ENCODE measurements at places on chromosomes 3 and 15. TPM values are rescaled to one million over a fixed set of nuclear protein-coding genes. Genes with fewer than 3 reads are reported as not detected.

DNA sequence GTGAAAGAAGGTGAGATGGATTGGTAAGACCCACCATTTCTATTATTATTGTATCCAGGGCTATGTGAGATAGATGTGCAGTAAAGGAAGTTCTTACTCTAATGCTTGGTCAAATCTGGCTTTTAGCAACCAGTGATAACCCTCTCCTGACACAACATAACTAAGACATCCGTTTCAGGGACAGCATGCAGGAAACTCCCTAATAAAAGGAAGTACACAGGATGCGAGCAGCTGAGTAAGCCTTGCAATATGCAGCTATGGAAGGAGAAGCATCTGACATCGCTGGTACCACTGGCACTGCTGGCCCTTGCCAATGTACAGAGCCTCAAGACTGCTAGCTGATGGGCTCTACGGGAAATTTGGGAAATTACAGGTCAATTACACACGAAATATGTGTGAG, 662.3 kb downstream of the NR2F2 start:
- DNase-seq = no peak

DNA sequence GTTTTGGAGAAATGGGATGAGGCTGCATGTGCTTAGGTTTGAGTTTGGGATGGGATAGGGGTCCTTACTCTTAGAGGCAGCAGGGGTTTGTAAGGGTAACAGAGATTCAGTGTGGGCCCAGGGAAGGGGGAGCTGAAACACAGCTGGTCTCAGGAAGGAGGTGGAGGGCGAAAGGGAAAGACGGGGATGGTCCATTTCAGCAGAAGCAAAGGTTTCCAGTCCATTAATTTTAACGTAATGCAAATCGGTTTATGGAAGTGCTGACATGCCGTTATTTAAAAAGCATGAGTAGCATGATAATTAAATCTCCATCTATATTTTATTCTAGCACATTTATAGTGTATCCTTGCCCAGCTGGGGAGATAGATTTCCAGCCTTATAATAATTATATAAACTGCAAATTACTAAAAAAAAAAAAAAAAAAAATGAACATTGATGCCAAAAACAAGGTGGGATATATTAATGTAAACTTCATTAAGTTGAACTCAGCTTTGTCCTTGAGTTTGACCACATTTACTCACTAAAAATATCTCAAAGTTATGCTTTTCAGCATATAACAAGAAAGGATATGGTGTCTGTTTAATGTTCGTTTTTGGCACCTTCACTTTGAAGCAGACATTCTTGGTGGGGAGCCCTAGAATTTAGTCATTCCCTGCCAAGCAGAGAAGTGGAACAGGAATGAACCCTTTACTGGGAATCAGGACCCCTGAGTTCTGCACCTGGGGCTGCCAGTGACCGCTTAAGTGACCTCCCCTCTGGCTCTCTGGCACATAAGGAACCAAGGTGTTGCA, 234.7 kb downstream of the THSD4 start:
- DNase-seq = no peak

DNA sequence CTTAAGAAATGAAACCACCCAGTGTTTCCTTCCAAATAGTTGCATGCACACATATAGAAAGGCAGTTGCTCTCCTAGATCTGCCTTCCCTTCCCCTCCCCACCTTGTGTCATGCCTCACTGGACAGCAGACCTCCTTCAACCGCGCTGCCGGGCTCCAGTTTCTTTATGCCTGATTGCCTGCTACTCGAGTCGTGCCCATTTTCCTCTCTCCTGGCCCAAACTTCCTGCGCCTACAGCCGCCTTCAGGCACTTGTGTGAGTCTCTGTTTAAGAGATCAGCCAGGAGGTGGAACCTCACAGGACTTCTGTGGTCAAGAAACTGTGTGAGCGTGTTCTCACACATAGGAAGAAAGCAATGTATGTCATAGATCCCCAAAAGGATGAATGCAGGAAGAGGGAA, 8.8 kb upstream of the FAM107A start:
- no peak for DNase-seq

DNA sequence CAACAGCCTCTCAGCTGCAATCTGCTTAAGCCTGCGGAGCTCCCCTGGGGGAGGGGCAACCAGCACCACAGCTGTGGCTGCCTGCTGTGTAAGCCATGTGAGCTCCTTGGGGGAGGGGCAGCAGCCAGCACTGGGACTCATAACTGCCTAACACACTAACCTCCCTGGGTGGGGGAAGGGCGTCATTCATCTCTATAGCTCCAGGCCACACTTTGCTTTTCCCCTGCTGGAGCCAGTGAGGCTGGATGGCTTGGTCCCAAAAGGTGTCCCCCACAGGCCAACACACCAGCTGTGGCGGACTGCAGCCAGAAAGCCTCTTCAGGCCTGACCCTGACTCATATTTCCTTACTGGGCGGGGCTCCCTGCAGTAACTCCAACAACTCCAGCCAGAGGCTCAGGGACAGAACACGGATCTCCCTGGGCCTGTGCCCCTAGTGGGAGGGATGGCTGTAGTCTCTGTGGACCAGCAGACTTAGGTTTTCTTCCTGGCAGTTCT, 129.8 kb downstream of the PPM1L start:
- no peak for DNase-seq

- no peak for DNase-seq
These were observed 63.5 kb downstream of the SLC49A4 start for GRCh38 chr3:122858373-122858772.

GRCh38 chr3:55000546-55000945, 72.7 kb upstream of the LRTM1 start:
- DNase-seq = no peak

DNA sequence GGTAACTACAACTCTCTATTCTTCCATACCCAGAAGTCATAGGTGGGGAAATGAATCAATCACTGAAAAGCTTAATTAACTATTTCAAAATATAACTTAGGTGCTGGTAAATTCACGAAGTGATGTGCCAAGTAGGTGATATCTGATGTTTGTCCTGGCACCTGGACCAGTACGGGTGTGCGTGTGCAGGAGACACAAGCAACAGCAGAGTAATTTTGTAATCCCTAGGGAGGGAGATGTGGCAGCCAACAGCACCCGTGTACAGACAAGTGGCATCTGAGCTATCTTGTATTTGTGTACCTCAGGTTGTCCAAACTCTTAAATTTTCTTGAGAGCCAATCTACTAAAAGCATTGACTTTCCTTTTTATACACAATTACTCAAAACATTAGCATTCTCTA, 22.8 kb downstream of the USF3 start:
- no peak for DNase-seq

- DNase-seq = no peak
These were observed 13.0 kb downstream of the VIPR1 start for GRCh38 chr3:42515391-42515916.

DNA sequence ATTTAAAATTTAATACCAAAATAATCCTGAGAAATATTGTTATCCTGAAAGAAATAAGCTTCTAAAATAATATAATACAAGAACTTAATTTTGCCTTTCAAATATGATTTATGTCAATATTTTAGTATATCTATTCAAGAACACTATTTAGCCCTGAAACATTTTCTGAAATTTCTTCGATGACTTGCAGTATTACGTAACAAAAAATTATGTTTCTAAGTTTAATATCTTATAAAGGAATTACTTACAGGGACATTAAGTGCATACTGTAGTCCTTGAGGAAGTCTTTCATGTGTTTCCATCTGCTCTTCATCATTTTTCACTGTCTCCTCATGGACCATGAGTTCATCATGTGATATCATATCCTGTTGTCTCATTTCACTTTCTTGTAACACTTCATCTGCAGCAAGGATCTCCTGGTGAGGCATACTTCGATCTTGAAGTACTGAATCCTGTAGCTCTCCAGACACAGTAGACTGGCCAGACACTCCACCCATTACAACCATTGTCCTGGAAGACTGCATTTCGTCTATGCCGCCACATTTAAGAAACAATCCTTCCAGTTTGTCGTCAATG, 62.0 kb downstream of the ZNF148 start:
- no peak for DNase-seq

DNA sequence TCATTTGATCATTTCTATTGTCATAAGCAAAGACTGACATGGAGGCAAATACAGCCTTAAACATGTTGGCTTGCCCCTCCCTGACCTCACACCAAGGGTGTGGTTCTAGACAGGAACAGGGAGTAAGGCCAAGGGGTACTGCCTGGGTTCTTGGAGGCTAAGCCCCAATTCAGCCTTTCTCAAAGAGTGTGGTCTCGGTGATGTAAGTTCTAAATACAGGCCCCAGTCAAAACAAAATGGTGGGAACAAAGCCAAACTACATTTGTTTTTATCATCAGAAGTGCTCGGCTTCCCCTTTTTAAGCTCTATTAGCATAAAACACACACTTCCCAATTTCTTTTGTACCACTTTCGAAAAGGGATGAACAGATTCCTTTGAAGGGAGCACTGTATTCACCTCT, 129.5 kb downstream of the ATP8B4 start:
- DNase-seq = no peak

- DNase-seq = no peak
These were observed 58.7 kb upstream of the FNDC3B start for GRCh38 chr3:171980578-171981270.

- DNase-seq = no peak
These were observed 67.3 kb upstream of the SNRPA1 start for GRCh38 chr15:101362359-101362758.

The CIDEC gene
- not detected for polyA plus RNA-seq

The GHSR gene
- polyA plus RNA-seq = not detected

Measured in naive B cell (primary cell).